Stomach (tissue), 19 donors: ENCODE measurements at places on chromosomes 16 and 17. TPM values are rescaled to one million over a fixed set of nuclear protein-coding genes. Genes with fewer than 3 reads are reported as not detected.
A peak's percentile ranks its signal among the peaks of the same experiment; 100 is the strongest.

DNA sequence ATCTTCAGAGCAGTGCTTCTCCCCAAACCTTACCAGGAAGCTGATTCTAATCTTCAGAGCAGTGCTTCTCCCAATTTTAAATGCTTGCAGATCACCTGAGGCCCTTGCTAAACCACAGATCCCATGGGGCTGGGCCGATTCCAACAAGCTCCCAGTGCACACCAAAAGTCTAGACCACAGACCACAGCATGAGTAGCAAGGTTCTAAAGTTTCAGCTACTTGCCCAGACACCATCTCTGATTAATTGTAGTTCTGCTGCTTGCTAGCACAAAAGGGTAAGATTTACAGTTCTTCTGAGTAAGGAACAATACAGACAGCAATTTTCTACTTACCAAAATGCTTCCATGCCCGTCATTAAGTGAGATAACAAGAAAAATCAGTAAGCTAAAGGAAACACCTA, 12.2 kb downstream of the CLEC3A start:
- H3K4me3 ChIP-seq, result no peak overlapping the region
- H3K36me3 ChIP-seq, result no peaks in the 10 kb centered on the region
- no peak overlapping the region for H3K27ac ChIP-seq
- no peaks in the 10 kb centered on the region for H3K4me1 ChIP-seq
- DNase-seq, result no peak
- no peaks in the 10 kb centered on the region for H3K27me3 ChIP-seq

DNA sequence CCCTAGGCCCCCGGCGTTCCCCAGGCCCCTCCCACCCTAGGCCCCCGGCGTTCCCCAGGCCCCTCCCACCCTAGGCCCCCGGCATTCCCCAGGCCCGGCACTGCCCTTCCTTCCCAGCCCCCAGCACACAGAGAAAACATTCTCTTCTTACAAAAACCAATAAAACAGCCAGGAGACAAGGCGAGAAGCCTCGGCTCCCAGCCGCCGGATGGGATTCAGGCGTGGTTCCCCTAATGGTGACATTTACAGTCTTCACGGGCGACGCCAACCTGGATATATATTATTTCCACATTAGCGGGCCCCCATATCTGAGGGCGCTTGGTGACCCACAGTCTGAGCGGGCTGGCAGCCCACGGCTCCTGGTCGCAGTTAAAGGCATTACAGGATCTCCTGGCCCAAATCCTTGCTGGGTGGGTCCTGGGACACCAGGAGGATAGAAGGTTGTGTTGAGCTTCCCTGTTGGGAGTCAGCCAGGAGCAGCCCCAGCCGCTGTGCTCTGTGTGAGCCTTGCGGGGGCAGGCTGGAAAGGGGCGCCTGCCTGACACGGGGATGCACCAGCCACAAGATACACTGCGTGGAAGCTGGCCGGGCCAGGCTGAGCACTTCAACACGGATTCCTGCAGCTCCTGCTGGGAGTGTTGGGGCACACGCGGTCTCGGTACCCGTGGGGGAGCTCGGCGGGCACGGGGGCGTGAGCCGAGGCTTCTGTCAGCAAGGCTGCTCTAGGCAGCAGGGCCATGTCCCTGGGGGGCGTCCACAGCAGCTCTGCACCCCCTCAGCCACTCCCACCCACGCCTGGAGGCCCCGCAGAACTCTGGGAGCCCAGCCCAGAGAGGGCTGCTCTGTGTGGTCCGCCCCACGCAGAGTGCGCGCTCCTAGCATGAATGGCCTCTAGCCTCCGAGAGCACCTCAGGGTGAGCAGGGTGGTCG, 83.7 kb downstream of the LMF1 start:
- peaks cover 5% of the 10 kb centered on the region for H3K36me3 ChIP-seq
- H3K27me3 ChIP-seq, result no peaks in the 10 kb centered on the region
- DNase-seq, result no peak
- H3K27ac ChIP-seq, result no peak overlapping the region
- no peak overlapping the region for H3K4me3 ChIP-seq

- H3K27me3 ChIP-seq, result no peaks in the 10 kb centered on the region
- no peaks in the 10 kb centered on the region for H3K36me3 ChIP-seq
- DNase-seq, result no peak
- no peak overlapping the region for H3K27ac ChIP-seq
- H3K4me3 ChIP-seq, result no peak overlapping the region
These were observed 137.9 kb downstream of the SLC39A11 start for GRCh38 chr17:72954579-72954978.

- DNase-seq, result no peak
- H3K4me1 ChIP-seq, result no peaks in the 10 kb centered on the region
- no peak overlapping the region for H3K27ac ChIP-seq
- no peak overlapping the region for H3K4me3 ChIP-seq
- no peaks in the 10 kb centered on the region for H3K36me3 ChIP-seq
These were observed 275.3 kb downstream of the PARN start for GRCh38 chr16:14354561-14355351.

- peak; percentile 19 for DNase-seq
- no peaks in the 10 kb centered on the region for H3K36me3 ChIP-seq
- no peak overlapping the region for H3K4me3 ChIP-seq
- no peaks in the 10 kb centered on the region for H3K4me1 ChIP-seq
These were observed 25.0 kb upstream of the METTL9 start for GRCh38 chr16:21574372-21574771.

DNA sequence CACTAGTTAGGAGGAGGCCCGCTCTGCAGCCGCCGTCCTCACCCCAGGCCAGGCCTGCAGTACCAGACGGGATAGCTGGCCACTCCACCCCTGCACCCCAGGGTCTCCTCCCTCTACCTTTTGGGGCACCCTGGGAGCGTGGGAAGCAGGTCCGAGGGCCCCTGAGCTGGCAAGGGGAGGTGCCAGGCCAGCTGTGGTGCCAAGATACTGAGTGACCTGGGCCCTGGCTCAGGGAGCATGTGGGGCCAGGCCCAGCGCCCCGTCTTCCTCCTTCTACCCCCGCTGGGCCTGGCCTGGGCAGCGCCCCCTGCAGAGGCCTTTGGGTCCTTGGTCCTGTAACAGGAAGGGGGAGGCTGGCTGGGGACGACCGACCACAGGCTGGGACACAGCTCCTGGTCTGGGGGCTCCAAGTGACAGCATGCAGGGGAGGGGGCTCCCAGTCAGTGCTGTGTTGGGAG, 13.0 kb downstream of the PAM16 start:
- peaks cover 34% of the 10 kb centered on the region for H3K36me3 ChIP-seq
- H3K27me3 ChIP-seq, result no peaks in the 10 kb centered on the region
- H3K4me1 ChIP-seq, result peaks cover 25% of the 10 kb centered on the region
- no peak overlapping the region for H3K4me3 ChIP-seq
- DNase-seq, result no peak

DNA sequence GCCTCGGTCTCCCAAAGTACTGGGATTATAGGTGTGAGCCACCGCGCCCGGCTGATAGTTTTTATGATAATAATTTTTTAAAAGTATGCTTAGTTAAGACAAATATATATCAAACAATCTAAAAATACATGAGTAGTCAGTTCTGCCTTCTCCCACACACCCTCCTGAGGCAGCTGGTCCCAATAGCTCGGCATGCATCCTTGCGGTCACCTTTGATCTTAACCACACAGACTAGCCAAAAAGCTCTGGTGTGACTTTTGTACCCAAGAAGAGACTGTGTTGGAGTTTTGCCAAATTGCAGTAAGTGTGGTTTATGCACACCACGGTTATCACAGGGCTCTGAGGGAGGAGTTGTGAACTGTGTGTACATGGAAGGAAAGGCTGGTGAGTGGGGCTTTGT, 25.6 kb downstream of the ATP6V0A1 start:
- DNase-seq, result peak; percentile 62
- no peak overlapping the region for H3K4me3 ChIP-seq
- H3K36me3 ChIP-seq, result peaks cover 100% of the 10 kb centered on the region
- H3K4me1 ChIP-seq, result no peaks in the 10 kb centered on the region
- H3K27ac ChIP-seq, result no peak overlapping the region

- no peaks in the 10 kb centered on the region for H3K4me1 ChIP-seq
- no peak for DNase-seq
- H3K27me3 ChIP-seq, result no peaks in the 10 kb centered on the region
- no peak overlapping the region for H3K27ac ChIP-seq
- H3K36me3 ChIP-seq, result peaks cover 37% of the 10 kb centered on the region
- no peak overlapping the region for H3K4me3 ChIP-seq
These were observed 14.1 kb downstream of the FLYWCH2 start for GRCh38 chr16:2897110-2897509.

GRCh38 chr17:1322014-1322428, 42.6 kb downstream of the TRARG1 start:
- H3K4me1 ChIP-seq, result peaks cover 8% of the 10 kb centered on the region
- H3K27ac ChIP-seq, result no peak overlapping the region
- no peaks in the 10 kb centered on the region for H3K27me3 ChIP-seq
- no peaks in the 10 kb centered on the region for H3K36me3 ChIP-seq

- H3K36me3 ChIP-seq, result peaks cover 67% of the 10 kb centered on the region
- DNase-seq, result no peak
- no peaks in the 10 kb centered on the region for H3K27me3 ChIP-seq
- H3K4me1 ChIP-seq, result no peaks in the 10 kb centered on the region
- no peak overlapping the region for H3K27ac ChIP-seq
These were observed 354.0 kb downstream of the XYLT1 start for GRCh38 chr16:17116595-17117322.

- H3K4me1 ChIP-seq, result no peaks in the 10 kb centered on the region
- no peak overlapping the region for H3K27ac ChIP-seq
- H3K36me3 ChIP-seq, result no peaks in the 10 kb centered on the region
- peak; percentile 71 for DNase-seq
These were observed 60.1 kb downstream of the AIPL1 start for GRCh38 chr17:6374761-6375312.

- no peak for DNase-seq
- no peak overlapping the region for H3K4me3 ChIP-seq
- H3K27me3 ChIP-seq, result peaks cover 96% of the 10 kb centered on the region
- H3K4me1 ChIP-seq, result no peaks in the 10 kb centered on the region
These were observed 78.0 kb downstream of the ENGASE start for GRCh38 chr17:79152636-79153035.

DNA sequence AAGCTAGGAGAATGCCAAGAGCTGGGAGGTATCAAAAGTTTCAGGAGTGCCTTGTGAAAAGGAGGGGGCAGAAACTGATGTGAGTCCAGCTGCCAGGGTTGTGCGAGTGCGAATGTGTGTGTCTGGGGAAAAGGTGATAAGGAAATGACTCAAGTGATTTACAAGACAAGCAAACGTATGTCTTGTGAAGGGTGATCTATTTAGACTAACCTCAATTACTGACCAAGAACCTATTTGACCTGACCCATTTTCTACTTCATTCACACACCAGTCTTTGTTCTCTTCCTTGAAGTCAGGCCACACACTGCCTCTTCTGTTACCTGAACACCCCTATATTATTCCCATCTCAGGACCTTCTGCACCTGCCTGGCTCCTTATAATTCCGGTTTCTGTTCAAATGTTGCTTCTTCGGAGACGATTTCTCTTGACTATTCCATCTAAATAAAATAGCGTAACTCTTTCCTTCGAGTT, 1.0 kb downstream of the GDE1 start:
- peaks cover 12% of the 10 kb centered on the region for H3K36me3 ChIP-seq
- DNase-seq, result peak; percentile 70
- no peaks in the 10 kb centered on the region for H3K27me3 ChIP-seq
- H3K27ac ChIP-seq, result peak overlapping the region; percentile 91
- peak overlapping the region; percentile 78 for H3K4me3 ChIP-seq
- peaks cover 74% of the 10 kb centered on the region for H3K4me1 ChIP-seq

GRCh38 chr16:9695152-9695551, 487.1 kb downstream of the GRIN2A start:
- H3K36me3 ChIP-seq, result no peaks in the 10 kb centered on the region
- no peaks in the 10 kb centered on the region for H3K27me3 ChIP-seq
- no peak for DNase-seq
- H3K4me1 ChIP-seq, result no peaks in the 10 kb centered on the region

DNA sequence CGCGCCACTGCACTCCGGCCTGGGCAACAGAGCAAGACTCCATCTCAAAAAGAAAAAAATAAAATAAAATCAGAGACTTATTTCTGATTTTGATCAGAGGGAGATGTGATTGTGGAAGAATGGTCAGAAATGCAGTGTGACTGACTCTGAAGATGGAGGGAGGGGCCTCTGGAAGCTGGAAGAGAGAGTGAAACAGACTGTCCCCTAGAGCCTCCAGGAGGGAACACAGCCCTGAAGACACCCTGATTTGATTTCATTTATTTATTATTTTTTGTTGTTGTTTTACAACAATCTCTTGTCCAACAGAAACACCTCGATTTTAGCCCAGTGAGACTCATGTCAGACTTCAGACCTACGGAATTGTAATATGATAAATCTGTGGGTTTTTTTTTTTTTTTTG, 26.1 kb downstream of the BCL7C start:
- no peaks in the 10 kb centered on the region for H3K27me3 ChIP-seq
- peaks cover 3% of the 10 kb centered on the region for H3K36me3 ChIP-seq

GRCh38 chr17:50221266-50221863, 19.9 kb upstream of the COL1A1 start:
- no peak overlapping the region for H3K4me3 ChIP-seq
- H3K4me1 ChIP-seq, result no peaks in the 10 kb centered on the region
- DNase-seq, result no peak
- H3K36me3 ChIP-seq, result no peaks in the 10 kb centered on the region
- H3K27ac ChIP-seq, result peak overlapping the region; percentile 73

DNA sequence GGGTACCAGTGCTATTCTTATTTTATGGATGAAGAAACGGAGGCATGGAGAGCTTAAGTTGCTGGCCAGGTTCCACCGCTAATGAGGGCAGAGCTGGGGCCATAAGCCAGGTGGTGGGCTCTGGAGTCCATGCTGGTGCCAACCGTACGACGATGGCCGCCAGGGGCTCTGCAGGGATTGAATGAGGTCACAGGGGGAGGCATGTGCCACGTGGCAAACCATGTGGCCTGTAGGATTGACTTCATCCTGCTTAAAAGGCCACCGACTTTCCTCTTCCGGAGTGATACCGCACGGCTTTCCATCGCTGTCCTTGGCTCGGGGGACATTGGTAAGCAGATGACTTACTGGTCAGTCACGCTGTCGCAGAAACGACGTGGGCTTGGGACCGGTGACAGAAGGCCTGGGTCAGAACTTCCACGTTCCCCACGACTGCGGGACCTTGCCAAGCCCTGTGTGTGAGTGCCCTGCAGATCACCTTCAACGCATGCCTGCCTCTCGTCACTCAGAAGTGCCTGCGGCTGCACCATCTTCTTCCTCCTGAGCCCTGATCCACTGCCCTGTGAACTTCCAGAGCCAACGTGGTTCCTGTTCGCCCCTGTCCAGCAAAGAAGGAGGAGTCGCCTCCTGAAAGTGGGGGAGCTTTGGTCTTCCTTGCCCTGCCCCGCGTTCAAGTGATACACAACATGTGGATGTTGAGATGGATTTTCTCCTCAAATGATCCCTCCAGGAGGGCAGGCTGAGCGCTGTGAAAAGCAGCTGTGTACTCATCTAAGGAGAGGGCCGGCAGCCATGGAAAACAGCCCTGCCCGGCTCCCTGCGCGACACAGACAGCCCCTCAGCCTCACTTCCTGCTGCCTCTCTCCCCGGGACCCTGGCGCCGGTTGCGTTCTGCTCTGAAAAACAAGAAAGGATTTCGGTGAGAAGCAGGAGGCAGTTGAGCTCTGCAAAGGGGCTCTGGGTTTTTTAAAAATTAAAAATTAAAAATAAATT, 176.7 kb downstream of the C16orf95 start:
- H3K4me3 ChIP-seq, result no peak overlapping the region
- DNase-seq, result no peak
- H3K36me3 ChIP-seq, result no peaks in the 10 kb centered on the region

Gene ASPA
- 3.9 TPM for total RNA-seq

Gene HOXB7
- 1.8 TPM for total RNA-seq

Gene DPEP2
- total RNA-seq, result 5.2 TPM

Gene MMP15
- total RNA-seq, result 43.3 TPM

Gene FBXO39
- not detected for total RNA-seq
